Activated naive CD4-positive, alpha-beta T cell treated with anti-CD3 and anti-CD28 coated beads, Interleukin-2, amount 50 U/mL, for 72 hours (primary cell): ENCODE measurements at places on chromosomes 3 and 15. TPM values are rescaled to one million over a fixed set of nuclear protein-coding genes. Genes with fewer than 3 reads are reported as not detected.

GOLGA6D gene
- not detected for total RNA-seq

SPATA12 gene
- total RNA-seq = not detected

MUC20 gene
- total RNA-seq = 3.6 TPM

CCDC54 gene
- not detected for total RNA-seq

ST8SIA2 gene
- total RNA-seq = not detected

LRRC2 gene
- total RNA-seq = not detected

CLDN16 gene
- not detected for total RNA-seq

THSD4 gene
- not detected for total RNA-seq

GPR27 gene
- not detected for total RNA-seq

INKA1 gene
- total RNA-seq = 0.30 TPM

PROK2 gene
- total RNA-seq = not detected

CLDN1 gene
- 11.4 TPM for total RNA-seq

TIGIT gene
- 14.6 TPM for total RNA-seq

HTR3E gene
- not detected for total RNA-seq

SAXO2 gene
- total RNA-seq = 0.64 TPM

CCR9 gene
- not detected for total RNA-seq

SPINT1 gene
- total RNA-seq = 10.0 TPM

CAMKV gene
- 0.43 TPM for total RNA-seq

CCR4 gene
- 38.6 TPM for total RNA-seq

EPHB3 gene
- not detected for total RNA-seq

REC114 gene
- not detected for total RNA-seq

LRRC31 gene
- not detected for total RNA-seq

LMAN1L gene
- total RNA-seq = 1.1 TPM

ISL2 gene
- total RNA-seq = not detected

INSYN1 gene
- total RNA-seq = not detected

HERC2 gene
- total RNA-seq = 36.4 TPM

CLDN18 gene
- total RNA-seq = not detected

TMEM212 gene
- not detected for total RNA-seq

ACAN gene
- total RNA-seq = not detected

PARL gene
- 94.2 TPM for total RNA-seq

CCDC80 gene
- total RNA-seq = 0.47 TPM

CYP1A1 gene
- total RNA-seq = 11.4 TPM

TICRR gene
- 22.8 TPM for total RNA-seq

BFSP2 gene
- not detected for total RNA-seq

SLC6A1 gene
- total RNA-seq = not detected

CCR2 gene
- total RNA-seq = 0.19 TPM

HHLA2 gene
- total RNA-seq = 1.8 TPM

NCKIPSD gene
- 45.7 TPM for total RNA-seq

RASGRP1 gene
- 61.2 TPM for total RNA-seq

RNF7 gene
- total RNA-seq = 50.8 TPM

RPUSD2 gene
- total RNA-seq = 10.1 TPM
